Caki2 (cell line): ENCODE measurements at places on chromosomes 12 and 14.

DNA sequence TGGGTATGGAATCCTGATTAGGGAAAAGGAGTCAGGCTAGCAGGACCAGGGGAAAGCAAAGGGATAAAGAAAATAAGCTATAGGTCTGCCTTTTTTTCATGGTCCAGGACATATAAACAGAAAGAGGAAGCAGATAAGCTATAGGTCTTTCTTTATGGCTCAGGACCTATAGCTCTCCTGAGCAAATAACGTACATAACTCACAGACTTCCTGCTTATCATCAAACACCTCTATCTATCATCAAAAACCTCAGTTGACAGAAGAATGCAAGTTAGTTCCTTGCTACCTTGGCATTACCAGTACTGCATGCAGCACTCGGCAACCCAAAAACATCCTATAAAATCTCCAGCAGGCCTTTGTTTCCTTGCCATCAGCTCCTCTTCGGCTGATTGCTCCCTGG lies 238.7 kb upstream of the OR4E1 start:
- no peak for DNase-seq

GRCh38 chr14:65926504-65926903 lies 514.0 kb downstream of the FUT8 start:
- DNase-seq, result no peak

DNA sequence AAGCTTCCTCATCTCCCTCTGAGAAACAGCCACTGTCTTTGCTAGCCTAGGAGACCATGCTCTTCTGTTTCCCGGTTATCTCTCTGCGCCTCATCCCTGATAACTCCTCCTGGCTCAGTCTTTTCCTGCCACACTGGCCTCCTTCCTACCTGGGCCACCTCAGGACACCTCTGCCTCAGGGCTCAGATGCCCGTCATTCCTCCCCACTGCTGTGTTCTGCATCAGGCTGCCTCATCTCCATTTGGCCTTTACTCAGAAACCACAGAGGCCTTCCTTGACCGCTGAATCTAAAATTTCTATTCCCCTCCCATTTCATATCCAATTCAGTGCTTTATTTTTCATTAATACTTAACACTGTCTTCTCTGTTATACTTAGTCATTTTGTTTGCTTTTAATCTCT lies 311.0 kb upstream of the RGS6 start:
- DNase-seq, result no peak

GRCh38 chr14:104845834-104846441 lies 19.1 kb upstream of the CEP170B start:
- no peak for DNase-seq

DNA sequence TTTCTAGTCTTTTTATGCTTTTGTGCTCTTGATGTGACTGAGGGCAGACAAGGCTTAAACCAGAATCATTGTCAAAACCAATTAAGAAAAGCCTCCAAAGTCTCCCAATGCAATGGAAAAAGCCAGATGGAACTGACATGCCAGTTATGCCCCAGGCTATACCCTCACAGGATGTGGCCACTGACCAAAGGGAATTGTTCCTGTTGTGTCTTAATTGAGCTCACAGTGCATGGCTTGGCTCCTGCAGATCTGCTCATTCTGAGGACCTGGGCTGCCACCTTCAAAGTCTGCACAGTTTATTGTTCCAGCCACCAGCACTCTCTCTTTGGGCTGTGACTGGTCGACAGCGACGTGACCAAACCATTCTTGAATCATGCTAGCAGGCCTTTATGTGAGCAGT lies 17.1 kb upstream of the BICD1 start:
- DNase-seq, result peak; percentile 24
